ENCODE measurements at places on chromosomes 16 and 17.

- DNase-seq, result no peak
These were observed 42.8 kb upstream of the TNRC6A start for GRCh38 chr16:24686678-24687077.

DNA sequence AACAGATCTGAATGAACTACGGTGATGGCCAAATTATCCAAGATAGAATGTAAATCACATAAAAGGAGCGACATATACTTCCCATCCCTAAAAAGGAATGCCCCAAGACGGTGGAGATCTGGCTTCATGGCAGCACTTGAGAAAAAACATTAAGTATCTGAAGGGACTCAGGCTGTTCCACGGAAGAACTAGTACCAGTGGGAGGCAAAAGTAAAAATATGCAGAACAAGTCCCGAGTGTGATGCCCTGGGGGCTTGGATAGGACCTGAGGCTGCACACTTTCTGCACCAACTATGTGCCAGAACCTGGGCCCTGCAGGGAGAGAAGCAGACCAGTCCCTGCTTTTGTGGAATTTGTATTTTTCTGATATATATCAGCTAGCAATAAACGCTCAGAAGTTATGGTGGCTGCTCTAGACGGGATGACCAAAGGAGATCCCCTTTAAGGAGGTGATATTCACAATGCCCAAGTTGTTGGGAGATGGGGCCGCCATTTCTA lies 539 bp upstream of the CKLF start:
- DNase-seq, result peak; percentile 18

GRCh38 chr17:44557651-44558285 lies 484 bp downstream of the FZD2 start:
- no peak for DNase-seq

GRCh38 chr17:49548506-49549310 lies 27.0 kb upstream of the NXPH3 start:
- DNase-seq, result no peak

- no peak for DNase-seq
These were observed 41.1 kb upstream of the CDH13 start for GRCh38 chr16:82585675-82586074.

DNA sequence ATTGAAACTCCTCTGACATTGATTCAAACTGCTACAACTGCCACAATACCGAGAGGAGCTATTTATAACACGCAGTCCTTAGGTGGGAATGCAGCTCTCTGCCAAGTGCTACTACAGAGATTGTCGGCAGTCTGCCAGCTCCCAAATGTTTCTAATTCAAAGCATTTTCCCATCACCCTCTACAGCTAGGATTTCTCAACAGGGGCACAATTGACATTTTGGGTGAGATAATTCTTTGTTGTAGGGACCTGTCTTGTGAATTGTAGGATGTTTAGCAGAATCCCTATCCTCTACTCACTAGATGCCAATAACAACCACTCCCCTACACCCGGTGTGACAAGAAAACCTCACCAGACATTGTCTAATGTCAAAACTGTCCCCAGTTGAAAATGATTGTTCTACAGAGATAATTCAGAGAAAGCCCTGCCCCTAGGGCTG lies 7.8 kb upstream of the N4BP1 start:
- DNase-seq, result no peak

- peak; percentile 38 for DNase-seq
These were observed 8.7 kb downstream of the CLEC19A start for GRCh38 chr16:19294156-19294649.

DNA sequence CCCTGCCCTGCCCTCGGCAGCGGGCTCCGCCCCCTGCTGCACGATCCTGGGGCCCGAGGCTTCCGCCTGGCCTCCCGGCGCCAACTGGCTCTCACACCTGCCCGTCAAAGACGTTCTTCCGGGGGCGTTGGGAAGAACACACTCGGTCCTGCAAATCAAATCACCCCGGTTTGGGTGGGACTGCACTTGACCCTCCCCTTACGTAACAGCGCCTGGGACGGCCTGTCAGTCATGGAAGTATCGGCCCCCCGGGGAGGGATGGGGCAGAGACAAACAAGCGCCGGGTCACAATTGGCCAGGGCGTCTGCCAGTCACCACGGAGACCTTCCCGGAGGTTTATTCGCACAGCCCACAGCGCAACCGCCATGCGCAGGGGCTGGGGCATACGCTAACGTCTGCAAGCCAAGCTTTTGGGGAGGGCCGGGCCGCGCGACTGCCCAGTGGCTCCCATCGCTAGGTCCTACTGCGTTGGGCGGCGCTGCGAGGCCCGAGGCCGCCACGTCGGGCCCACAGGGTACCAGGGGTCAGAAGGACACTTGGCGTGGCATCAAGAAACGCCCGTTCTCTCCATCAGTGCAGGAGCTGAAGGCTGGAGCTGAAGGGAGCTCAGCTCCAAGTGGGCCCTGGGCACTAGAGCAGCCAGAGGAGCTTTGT lies 388 bp upstream of the AKTIP start:
- peak; percentile 100 for DNase-seq

DNA sequence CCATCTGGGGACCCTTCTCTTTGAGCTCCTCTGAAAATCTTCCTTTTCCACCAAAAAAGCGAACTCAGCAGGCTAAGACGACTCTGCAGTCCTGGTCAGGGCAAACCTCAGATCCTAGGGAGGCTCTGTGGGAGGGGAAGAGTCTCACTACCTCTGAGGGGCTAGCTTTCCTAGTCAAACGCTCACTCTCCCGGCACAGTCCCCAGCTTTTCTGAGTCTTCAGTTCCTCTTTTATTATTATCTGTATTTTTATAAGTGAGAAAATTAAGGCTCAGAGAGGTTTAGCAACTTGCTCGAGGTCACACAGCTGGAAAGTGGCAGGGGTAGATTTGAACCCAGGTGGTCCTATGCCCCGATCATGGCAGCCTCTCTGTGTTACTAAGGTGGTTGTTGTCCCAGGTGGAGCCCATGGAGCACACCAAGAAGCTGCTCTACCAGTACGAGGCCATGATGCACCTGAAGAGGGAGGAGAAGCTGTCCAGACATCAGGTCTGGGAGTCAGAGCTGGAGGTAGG lies 9.1 kb upstream of the KATNB1 start:
- no peak for DNase-seq

- DNase-seq, result no peak
These were observed 26.1 kb downstream of the DHRS7C start for GRCh38 chr17:9765322-9765721.

DNA sequence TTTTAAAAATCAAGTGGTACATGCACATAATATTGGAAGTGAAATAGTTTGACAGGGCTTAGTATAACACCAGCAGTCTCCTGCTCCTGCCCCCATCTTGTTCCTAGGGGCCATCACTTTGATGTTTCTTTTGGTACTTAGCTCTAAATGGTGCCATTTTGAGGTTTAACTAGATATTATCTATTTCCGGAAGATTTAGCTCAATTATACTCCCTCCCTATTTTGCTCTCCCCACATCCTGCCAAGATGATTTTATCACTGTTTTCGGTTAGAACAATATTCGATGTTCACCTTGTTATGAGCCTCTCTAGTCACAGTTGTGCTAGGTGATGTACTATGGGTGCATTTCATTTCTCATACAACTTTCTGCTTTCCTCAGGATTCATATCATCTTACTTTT lies 20.0 kb upstream of the SLC35G3 start:
- no peak for DNase-seq

DNA sequence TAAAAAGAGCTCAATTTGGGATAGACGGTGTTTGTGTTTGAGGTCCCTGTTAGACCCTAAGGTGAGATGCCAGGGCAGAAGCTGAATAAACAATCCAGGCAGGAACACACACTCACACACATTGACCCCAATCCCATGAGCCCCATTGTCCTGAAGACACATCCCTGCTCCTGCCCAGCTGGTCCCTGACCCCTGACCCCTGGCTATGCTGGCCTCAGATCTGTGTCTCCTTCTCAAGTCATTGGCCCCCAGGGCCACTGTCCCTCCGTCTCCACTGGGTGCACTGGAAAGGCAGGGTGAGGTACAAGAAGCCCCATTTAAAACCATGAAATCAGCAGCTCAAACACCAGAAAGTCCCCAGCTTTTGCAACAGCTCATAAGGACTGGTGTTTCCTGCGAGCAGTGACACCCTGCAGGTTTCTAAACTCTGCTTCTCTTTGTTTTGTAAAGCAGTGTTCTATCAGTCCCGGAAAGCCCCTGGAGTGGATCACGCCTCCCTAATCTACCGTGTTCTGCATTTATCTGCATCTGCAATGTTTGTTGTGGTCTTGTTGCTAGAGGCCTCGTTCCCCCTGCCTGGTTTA lies 18.0 kb upstream of the ASGR2 start:
- peak; percentile 27 for DNase-seq

- no peak for DNase-seq
These were observed 17.9 kb downstream of the SNX29 start for GRCh38 chr16:11994143-11995119.

- no peak for DNase-seq
These were observed 58.8 kb downstream of the UTP18 start for GRCh38 chr17:51319186-51319585.

DNA sequence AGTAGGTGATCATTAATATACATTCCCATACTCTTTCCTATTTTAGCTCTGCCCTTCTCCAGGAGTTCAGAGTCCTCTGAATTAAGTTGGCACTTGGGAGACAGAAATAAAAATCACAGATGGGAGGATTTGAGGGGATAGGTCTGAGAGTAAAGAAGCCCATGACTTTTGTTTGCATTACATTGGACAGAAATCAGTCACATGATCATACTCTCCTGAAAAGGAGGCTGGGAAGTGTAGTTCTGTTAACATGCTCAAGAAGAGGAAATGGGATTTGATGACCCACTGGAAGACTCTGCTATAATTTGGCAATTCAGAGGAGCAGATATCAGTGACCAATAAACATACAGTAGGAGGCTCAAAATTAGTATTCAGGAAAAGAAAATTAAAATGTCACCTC lies 674.9 kb upstream of the C16orf82 start:
- DNase-seq, result no peak

DNA sequence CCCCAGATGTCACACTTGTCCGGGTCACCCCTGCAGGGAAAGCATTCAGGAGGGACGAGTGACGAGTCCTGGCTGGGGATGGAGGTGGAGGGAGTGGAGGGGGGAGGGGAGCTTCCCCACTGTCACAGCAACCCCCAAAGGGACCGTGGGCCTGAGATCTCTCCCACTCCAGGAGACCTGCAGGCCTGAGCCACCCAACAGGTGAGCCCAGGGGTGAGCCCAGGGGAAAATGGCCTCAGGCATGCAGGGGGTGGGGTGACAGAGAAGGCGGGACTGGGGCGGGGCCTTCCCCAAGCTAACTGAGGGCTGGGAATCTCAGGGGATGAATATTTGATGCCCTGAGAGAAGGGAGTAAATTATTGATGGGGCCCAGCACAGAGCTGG lies 2.4 kb downstream of the USH1G start:
- DNase-seq, result no peak

DNA sequence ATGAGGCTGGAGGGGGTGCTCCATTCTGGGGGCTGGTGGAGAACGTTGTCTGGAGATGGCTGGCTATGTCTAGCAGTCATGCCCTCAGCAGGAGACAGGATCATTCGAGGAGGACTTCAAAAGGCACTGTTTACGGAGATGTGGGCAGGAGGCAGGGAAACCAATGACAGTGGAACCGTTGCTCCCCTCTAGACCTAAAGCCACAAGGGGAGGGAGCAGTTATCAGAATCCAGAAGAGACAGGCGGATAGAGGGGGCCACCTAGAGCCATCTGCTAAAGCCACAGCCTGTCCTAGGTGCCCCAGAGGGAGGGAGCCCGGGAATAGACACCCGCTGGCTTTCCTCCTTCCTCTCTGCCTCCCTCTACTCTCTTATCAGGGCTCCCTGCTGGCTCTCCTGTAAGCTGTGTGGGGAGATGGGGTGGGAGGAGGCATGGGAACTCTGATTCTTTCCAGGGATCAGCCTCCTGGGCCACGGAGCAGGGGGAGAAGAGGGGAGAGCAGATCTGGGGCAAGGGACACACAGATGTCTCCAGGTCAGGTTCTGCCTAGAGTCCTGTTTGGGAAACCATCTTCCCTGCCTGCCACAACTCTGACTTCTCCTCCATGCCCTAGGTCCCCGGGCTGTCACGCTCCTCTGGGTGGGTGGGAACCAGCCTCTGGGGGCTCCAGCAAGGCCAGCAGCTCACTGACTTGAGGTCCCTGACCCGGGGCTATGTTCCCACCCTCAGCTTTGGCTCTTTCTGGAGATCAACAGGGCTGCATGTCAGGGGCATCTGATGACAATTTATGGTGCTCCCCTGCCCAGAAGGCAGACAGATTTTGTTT lies 42.3 kb downstream of the IRX3 start:
- DNase-seq, result no peak

DNA sequence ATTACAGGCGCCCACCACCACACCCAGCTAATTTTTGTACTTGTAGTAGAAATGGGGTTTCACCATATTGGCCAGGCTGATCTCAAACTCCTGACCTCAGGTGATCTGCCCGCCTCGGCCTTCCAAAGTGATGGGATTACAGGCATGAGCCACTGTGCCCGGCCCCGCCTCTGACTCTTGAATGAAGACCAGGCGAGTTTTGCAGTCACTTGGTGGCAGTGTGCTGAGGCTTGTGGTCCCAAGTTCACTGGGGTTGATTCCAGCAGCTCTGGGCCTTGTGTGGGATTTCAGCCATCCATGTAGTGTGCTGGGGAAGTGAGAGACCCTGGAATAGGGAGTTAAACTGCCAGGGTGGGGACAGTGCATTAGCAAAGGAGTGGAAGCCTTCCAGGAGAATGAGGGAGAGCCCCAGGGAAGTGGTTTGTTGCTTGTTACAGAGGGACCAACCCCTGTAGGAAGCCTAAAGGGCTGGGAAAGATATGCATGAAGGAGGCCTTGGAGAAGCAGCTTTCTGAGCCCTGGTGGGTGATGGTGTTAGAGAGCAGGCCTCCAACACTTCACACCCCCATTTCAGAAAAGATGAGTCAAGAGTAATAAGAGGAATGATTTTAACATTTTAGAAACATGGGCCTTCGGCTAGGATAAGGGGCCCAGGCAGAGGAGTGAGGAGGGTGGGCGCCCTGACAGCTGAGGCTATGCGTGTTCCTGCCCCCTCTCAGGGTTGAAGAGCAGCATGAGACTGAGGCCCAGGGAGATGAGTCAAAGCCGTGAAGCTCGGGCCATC lies 14.5 kb downstream of the PSKH1 start:
- no peak for DNase-seq

DNA sequence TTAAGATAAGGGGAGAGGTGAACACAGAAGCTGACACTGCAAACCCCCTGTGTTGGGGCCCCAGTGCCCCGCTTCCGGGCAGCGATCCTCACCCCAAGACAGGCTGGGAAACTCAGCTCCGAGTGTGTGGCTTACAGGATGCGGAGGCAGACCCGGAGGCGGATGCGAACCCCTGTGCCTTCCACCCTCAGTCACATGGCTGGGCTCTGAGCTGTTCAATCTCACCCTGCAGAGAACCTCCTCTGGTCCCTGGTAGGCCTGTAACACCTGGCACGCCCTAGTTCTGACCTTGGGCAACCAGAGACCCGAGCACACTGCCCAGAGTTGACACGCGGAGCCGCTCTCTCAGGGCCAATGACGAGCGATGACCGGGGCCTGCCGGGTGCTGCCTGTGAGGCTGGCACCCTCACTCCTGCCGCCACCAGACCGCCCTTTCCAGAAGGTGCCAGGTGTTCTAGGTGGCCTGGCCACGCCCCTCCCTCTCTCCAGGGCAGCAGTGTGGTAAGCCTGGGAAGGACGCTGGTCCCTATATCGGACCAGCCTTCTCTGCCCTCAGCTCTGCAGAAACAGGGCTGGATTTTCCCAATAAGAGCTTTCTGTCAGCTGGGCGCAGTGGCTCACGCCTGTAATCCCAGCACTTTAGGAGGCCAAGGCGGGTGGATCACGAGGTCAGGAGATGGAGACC lies 23.3 kb downstream of the MEAK7 start:
- no peak for DNase-seq

Measured in stimulated activated CD4-positive, alpha-beta T cell treated with anti-CD3 and anti-CD28 coated beads, TNF-alpha, amount 100 ng/mL, for 48 hours (primary cell).